GM23338 (cell line): ENCODE measurements at places on chromosomes 7 and 10. TPM values are rescaled to one million over a fixed set of nuclear protein-coding genes. Genes with fewer than 3 reads are reported as not detected.

TMEM139 gene
- 2.3 and 3.6 TPM in 2 replicates for total RNA-seq

OPN1SW gene
- total RNA-seq = not detected in 2 replicates

CPN1 gene
- not detected in 2 replicates for total RNA-seq

ORAI2 gene
- total RNA-seq = 21.7 and 33.8 TPM in 2 replicates

NAPEPLD gene
- total RNA-seq = 9.4 and 12.2 TPM in 2 replicates

PRPS1L1 gene
- total RNA-seq = not detected in 2 replicates

EPHB4 gene
- total RNA-seq = 145 and 164 TPM in 2 replicates

AGR2 gene
- total RNA-seq = not detected in 2 replicates

GDF10 gene
- 0.21 and 0.43 TPM in 2 replicates for total RNA-seq

PROSER2 gene
- 5.6 and 10.8 TPM in 2 replicates for total RNA-seq

EPHB6 gene
- total RNA-seq = 18.1 and 20.8 TPM in 2 replicates

PVRIG gene
- not detected in 2 replicates for total RNA-seq

LIPN gene
- not detected in 2 replicates for total RNA-seq

STYXL1 gene
- total RNA-seq = 28.0 and 47.5 TPM in 2 replicates

ARL4A gene
- 48.9 and 49.2 TPM in 2 replicates for total RNA-seq

HACD1 gene
- 32.2 and 34.1 TPM in 2 replicates for total RNA-seq

FRA10AC1 gene
- total RNA-seq = 12.1 and 51.5 TPM in 2 replicates

OR2A7 gene
- 1.6 and 2.2 TPM in 2 replicates for total RNA-seq

ADIRF gene
- total RNA-seq = not detected in 2 replicates

IGFBP3 gene
- 8.2 and 11.2 TPM in 2 replicates for total RNA-seq

ADAM12 gene
- 0.16 and 0.87 TPM in 2 replicates for total RNA-seq

SEMA3E gene
- 5.4 and 12.4 TPM in 2 replicates for total RNA-seq

BBS9 gene
- total RNA-seq = 66.1 and 69.6 TPM in 2 replicates

FFAR4 gene
- not detected in 2 replicates for total RNA-seq

GRM3 gene
- 1.9 and 3.8 TPM in 2 replicates for total RNA-seq

NRCAM gene
- 3.5 and 6.8 TPM in 2 replicates for total RNA-seq

PNLIPRP3 gene
- total RNA-seq = not detected in 2 replicates

MUC3A gene
- total RNA-seq = 16.3 and 19.1 TPM in 2 replicates

DDC gene
- total RNA-seq = not detected in 2 replicates

OR2A42 gene
- 0.27 and 0.28 TPM in 2 replicates for total RNA-seq

TMEM130 gene
- 1.5 and 4.2 TPM in 2 replicates for total RNA-seq

IL6 gene
- not detected in 2 replicates for total RNA-seq

DPCD gene
- total RNA-seq = 22.5 and 48.4 TPM in 2 replicates

GRID2IP gene
- total RNA-seq = 1.5 TPM in 2 replicates

MBL2 gene
- total RNA-seq = not detected in 2 replicates

AGMO gene
- 0.42 and 3.9 TPM in 2 replicates for total RNA-seq

HYCC1 gene
- 175 and 181 TPM in 2 replicates for total RNA-seq

C7orf57 gene
- 0.42 and 1.6 TPM in 2 replicates for total RNA-seq

VWA2 gene
- 2.0 and 3.7 TPM in 2 replicates for total RNA-seq

C10orf71 gene
- total RNA-seq = not detected in 2 replicates

C10orf143 gene
- total RNA-seq = 0.21 and 0.62 TPM in 2 replicates

SAMD9L gene
- not detected in 2 replicates for total RNA-seq

MET gene
- 16.3 and 23.1 TPM in 2 replicates for total RNA-seq
